ENCODE measurements at places on chromosomes 1 and 21. TPM values are rescaled to one million over a fixed set of nuclear protein-coding genes. Genes with fewer than 3 reads are reported as not detected.
A peak's percentile ranks its signal among the peaks of the same experiment; 100 is the strongest.

DNA sequence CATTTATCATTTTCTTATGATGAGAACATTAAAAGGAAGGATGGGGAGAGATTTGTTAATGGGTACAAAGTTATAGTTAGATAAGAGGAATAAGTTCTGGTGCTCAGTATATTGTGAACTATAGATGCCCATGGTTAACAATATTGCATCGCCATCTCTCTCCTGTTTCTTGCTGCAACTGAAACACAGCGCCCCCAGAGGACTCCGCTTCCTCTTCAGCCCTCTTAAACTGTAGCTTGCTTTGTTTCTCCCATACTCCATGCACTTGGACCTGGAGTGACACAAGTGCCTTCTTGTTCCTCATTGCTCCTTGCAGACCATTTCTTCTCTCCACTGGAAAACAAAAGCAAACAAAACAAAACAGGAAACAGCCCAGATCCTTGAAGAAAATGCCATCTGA is 70.1 kb upstream of the NTPCR start:
- no peaks in the 10 kb centered on the region for H3K4me1 ChIP-seq
- no peak overlapping the region for H3K27ac ChIP-seq
- DNase-seq, result peak; percentile 37
- H3K36me3 ChIP-seq, result no peaks in the 10 kb centered on the region
- H3K4me3 ChIP-seq, result no peak overlapping the region
- H3K27me3 ChIP-seq, result no peaks in the 10 kb centered on the region

S100A2 gene
- 1.0 TPM for total RNA-seq

GRCh38 chr1:70247768-70248167 is 26.6 kb downstream of the SRSF11 start:
- no peaks in the 10 kb centered on the region for H3K27me3 ChIP-seq
- H3K27ac ChIP-seq, result no peak overlapping the region
- no peaks in the 10 kb centered on the region for H3K4me1 ChIP-seq
- peaks cover 50% of the 10 kb centered on the region for H3K36me3 ChIP-seq

KCTD3 gene
- 50.9 TPM for total RNA-seq

- H3K4me1 ChIP-seq, result no peaks in the 10 kb centered on the region
- H3K4me3 ChIP-seq, result no peak overlapping the region
- no peak overlapping the region for H3K27ac ChIP-seq
- H3K27me3 ChIP-seq, result no peaks in the 10 kb centered on the region
These were observed 89.8 kb upstream of the TMPRSS15 start for GRCh38 chr21:18493422-18493821.

CAPN8 gene
- 102 TPM for total RNA-seq

SV2A gene
- 1.5 TPM for total RNA-seq

CLDN8 gene
- total RNA-seq, result 32.6 TPM

DNA sequence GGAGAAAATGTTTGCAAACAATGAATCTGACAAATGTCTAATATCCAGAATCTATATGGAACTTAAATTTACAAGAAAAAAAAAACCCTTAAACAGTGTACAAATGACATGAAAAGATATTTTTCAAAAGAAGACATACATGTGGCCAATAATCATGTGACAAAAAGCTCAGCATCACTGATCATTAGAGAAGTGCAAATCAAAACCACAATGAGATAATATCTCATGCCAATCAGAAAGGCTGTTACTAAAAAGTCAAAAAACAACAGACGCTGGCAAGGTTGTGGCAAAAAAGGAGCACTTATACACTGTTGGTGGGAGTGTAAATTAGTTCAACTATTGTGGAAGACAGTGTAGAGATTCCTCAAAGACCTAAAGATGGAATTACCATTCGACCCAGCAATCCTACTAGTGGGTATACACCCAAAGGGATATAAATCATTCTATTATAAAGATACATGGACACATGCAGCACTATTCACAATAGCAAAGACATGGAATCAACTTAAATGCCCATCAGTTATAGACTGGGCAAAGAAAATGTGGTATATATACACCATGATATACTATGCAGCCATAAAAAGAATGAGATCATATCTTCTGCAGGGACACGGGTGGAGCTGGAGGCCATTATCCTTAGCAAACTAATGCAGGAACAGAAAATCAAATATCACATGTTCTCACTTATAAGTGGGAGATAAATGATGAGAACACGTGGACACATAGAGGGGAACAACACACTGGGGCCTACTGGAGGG is 123.2 kb downstream of the PTPRC start:
- peaks cover 6% of the 10 kb centered on the region for H3K4me1 ChIP-seq
- H3K27ac ChIP-seq, result no peak overlapping the region
- H3K4me3 ChIP-seq, result no peak overlapping the region
- no peaks in the 10 kb centered on the region for H3K27me3 ChIP-seq
- no peak for DNase-seq
- H3K36me3 ChIP-seq, result no peaks in the 10 kb centered on the region

DNA sequence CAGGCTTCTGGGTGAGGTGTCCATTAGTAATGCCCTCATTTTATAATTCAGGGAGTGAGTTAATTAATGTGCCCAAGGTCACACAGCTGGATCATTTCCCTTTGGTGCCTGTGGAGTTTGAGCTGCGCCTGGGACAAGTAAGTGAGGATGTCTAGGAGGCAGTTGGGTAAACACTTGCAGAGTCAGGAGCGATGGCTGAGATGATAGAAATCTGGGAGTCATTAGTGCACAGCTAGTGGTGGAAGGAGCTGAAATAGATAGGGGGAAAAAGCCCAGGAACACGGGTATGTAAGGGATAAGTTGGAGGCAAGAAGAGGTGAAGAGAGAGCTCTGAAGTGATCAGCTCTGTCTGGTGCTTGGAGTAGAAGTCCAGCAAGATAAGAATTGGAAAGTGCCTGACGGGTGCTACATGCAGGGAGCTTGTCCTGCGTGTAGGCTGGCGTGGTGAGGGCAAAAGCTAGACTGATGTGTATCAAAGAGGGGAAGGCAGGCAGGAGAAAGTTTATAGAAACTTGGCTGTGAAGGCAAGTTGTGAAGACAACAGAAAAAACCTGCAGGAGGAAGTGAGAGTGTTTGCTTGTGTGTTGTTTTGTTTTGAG is 1.7 kb upstream of the SCAF4 start:
- peaks cover 23% of the 10 kb centered on the region for H3K4me1 ChIP-seq
- no peak for DNase-seq
- no peaks in the 10 kb centered on the region for H3K27me3 ChIP-seq

GRCh38 chr1:20725189-20726117 is 7.0 kb downstream of the SH2D5 start:
- H3K27me3 ChIP-seq, result peaks cover 18% of the 10 kb centered on the region
- no peak for DNase-seq
- no peak overlapping the region for H3K4me3 ChIP-seq

GRCh38 chr1:56466538-56466937 is 112.8 kb downstream of the PLPP3 start:
- DNase-seq, result no peak
- H3K27me3 ChIP-seq, result no peaks in the 10 kb centered on the region
- no peaks in the 10 kb centered on the region for H3K4me1 ChIP-seq
- no peaks in the 10 kb centered on the region for H3K36me3 ChIP-seq
- H3K27ac ChIP-seq, result no peak overlapping the region

NUDT4B gene
- total RNA-seq, result not detected

- H3K27me3 ChIP-seq, result no peaks in the 10 kb centered on the region
- H3K36me3 ChIP-seq, result no peaks in the 10 kb centered on the region
- no peaks in the 10 kb centered on the region for H3K4me1 ChIP-seq
- no peak overlapping the region for H3K4me3 ChIP-seq
These were observed 1150.9 kb downstream of the MRPL39 start for GRCh38 chr21:24456358-24456757.

- no peak overlapping the region for H3K4me3 ChIP-seq
- peak; percentile 74 for DNase-seq
- H3K36me3 ChIP-seq, result no peaks in the 10 kb centered on the region
- H3K4me1 ChIP-seq, result no peaks in the 10 kb centered on the region
- no peaks in the 10 kb centered on the region for H3K27me3 ChIP-seq
- H3K27ac ChIP-seq, result no peak overlapping the region
These were observed 7.6 kb upstream of the CLCA2 start for GRCh38 chr1:86416343-86416742.

- H3K4me1 ChIP-seq, result no peaks in the 10 kb centered on the region
- no peak for DNase-seq
- no peak overlapping the region for H3K27ac ChIP-seq
- H3K4me3 ChIP-seq, result no peak overlapping the region
These were observed 42.7 kb downstream of the YARS1 start for GRCh38 chr1:32774464-32774808.

CYP4Z1 gene
- not detected for total RNA-seq

DISP3 gene
- 0.13 TPM for total RNA-seq

AJAP1 gene
- 0.07 TPM for total RNA-seq

DNA sequence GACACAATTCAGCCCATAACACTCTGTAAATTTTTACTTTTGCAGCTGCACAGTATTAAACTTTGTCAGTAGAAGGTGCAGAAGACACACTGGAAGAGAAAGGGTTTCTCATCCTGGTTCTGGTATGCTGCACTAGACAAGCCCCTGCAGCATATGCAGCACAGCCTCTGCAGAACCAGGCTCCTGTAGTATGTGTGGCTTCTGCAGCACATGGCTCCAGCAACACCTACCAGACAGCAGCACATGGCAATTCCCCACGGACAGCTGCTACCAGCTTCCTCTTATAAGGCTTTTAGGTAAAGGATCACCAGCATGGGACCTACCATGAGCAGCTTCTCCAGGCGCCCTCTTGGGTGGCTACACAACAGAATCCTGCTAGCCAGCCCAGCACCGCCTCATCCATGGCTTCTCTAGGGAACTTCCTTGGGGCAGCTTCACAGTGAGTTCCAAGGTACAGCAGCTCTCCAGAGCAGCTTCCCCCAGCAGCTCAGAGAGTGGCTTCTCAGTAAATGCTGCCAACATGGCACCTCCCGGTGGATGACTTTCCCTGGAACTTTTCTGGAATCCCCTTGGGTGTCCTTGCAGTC is 534.4 kb upstream of the CXADR start:
- no peaks in the 10 kb centered on the region for H3K4me1 ChIP-seq
- no peak for DNase-seq
- H3K27ac ChIP-seq, result no peak overlapping the region
- H3K36me3 ChIP-seq, result no peaks in the 10 kb centered on the region
- no peaks in the 10 kb centered on the region for H3K27me3 ChIP-seq

GRCh38 chr1:17227358-17227915 is 21.5 kb upstream of the PADI3 start:
- no peaks in the 10 kb centered on the region for H3K27me3 ChIP-seq
- peaks cover 13% of the 10 kb centered on the region for H3K4me1 ChIP-seq
- H3K27ac ChIP-seq, result peak overlapping the region; percentile 37
- H3K4me3 ChIP-seq, result no peak overlapping the region

- H3K27ac ChIP-seq, result peak overlapping the region; percentile 8
- H3K4me1 ChIP-seq, result peaks cover 3% of the 10 kb centered on the region
- H3K4me3 ChIP-seq, result no peak overlapping the region
- no peaks in the 10 kb centered on the region for H3K36me3 ChIP-seq
- DNase-seq, result no peak
These were observed 88.0 kb upstream of the ZNF648 start for GRCh38 chr1:182149411-182149965.

DNA sequence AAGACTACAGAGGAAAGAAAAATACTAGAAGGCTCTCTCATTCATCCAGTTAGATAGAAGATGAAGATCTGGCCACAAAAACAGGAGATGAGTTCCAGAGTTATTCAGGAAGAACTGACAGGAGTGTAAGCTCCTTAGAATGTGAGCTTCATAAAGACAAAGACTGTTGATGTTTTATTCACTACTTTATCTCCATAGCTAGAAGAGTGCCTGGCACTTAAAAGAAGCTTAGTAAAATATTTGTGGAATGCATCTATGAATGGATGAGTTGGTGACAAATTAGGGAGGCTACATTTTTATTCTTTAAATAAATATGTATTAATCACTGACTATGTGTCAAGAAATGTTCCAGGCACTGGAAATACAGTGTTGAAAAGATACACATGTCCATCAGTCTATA is 13.8 kb downstream of the CLDN17 start:
- no peak overlapping the region for H3K27ac ChIP-seq
- DNase-seq, result no peak
- no peaks in the 10 kb centered on the region for H3K4me1 ChIP-seq
- H3K4me3 ChIP-seq, result no peak overlapping the region
- no peaks in the 10 kb centered on the region for H3K27me3 ChIP-seq
- no peaks in the 10 kb centered on the region for H3K36me3 ChIP-seq

IL24 gene
- total RNA-seq, result not detected

DNA sequence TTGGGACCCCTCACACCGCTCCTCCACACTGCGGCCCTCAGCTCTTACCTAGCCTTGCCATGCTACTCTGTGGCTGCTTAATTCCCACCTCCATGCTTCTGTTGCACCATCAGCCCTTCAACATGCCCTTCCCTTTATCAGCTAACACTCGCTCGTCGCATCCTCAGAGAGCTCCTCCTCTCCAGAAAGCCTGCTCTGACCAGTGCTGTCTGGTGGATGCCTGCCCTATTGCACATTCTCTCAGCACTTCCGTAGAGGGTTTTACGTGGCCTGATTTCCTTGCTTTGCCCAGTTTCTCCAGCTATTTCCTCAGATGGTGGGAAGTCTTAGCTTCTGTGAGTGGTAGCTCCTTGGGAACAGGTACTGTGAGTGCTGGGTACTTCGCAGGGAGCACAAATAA is 10.3 kb upstream of the LAD1 start:
- H3K4me1 ChIP-seq, result peaks cover 8% of the 10 kb centered on the region
- H3K27ac ChIP-seq, result no peak overlapping the region
- no peaks in the 10 kb centered on the region for H3K36me3 ChIP-seq
- H3K27me3 ChIP-seq, result no peaks in the 10 kb centered on the region

DNA sequence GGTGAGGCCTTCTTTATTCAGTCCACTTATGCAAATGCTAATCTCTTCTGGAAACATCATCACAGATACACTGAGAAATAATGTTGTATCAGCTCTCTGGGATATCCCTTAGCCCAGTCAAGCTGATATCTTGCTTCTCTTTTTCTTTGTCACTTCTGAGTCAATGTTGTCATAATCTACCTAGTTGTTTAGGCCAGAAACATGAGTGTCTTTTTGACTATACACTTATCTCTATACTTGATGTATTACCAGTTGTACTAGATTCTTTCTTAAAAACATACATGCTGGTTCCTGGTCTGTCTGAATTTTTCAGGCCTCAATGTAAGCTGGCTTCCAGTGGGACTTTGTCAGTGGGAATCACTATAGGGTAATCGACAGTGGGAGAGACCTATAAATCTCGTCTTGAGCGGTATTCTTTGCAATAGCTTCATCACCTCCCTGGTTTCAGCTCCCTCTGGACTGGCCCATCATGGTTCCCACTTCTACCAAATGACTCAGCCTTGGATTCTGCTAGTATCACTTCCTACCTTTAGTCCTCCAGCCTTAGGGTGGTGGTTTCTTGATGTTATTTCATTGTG is 135.2 kb upstream of the CYYR1 start:
- no peak for DNase-seq
- H3K36me3 ChIP-seq, result no peaks in the 10 kb centered on the region
- H3K27me3 ChIP-seq, result no peaks in the 10 kb centered on the region

GRCh38 chr1:43932786-43933385 is 715 bp upstream of the ARTN start:
- no peak for DNase-seq
- peak overlapping the region; percentile 34 for H3K4me3 ChIP-seq
- no peak overlapping the region for H3K27ac ChIP-seq
- H3K27me3 ChIP-seq, result peaks cover 5% of the 10 kb centered on the region
- no peaks in the 10 kb centered on the region for H3K36me3 ChIP-seq

DNA sequence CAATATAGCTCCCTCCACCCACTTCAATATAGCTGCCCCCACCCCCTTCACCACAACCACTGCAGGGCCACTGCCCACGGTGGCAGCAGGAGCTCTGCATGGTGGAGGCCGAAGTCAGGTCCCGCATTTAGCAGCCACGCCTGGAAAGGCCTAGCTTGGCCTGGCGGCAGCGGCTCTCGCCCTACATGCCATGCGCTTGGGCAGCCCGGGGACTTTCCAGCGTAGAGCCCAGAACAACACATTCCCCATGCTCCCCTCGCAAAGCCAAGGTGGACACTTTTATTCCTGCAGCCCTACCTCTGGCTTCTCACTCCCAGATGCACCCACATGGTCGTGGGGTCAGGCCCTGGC is 37.1 kb downstream of the LHX4 start:
- no peak for DNase-seq
- H3K27ac ChIP-seq, result no peak overlapping the region
- H3K27me3 ChIP-seq, result no peaks in the 10 kb centered on the region
- no peaks in the 10 kb centered on the region for H3K36me3 ChIP-seq
- peaks cover 6% of the 10 kb centered on the region for H3K4me1 ChIP-seq
